Amygdala (tissue), 56 donors: ENCODE measurements at places on chromosomes 11 and 22.

GRCh38 chr22:43798492-43798891, 13.6 kb downstream of the EFCAB6 start:
- DNase-seq = no peak

- no peak for DNase-seq
Observed at GRCh38 chr11:78656984-78657383, 82.3 kb upstream of the NARS2 start.

GRCh38 chr22:31244943-31245451, 32.9 kb downstream of the LIMK2 start:
- no peak for DNase-seq

- DNase-seq = no peak
Observed at GRCh38 chr11:127017482-127017881, 16.9 kb upstream of the KIRREL3 start.

DNA sequence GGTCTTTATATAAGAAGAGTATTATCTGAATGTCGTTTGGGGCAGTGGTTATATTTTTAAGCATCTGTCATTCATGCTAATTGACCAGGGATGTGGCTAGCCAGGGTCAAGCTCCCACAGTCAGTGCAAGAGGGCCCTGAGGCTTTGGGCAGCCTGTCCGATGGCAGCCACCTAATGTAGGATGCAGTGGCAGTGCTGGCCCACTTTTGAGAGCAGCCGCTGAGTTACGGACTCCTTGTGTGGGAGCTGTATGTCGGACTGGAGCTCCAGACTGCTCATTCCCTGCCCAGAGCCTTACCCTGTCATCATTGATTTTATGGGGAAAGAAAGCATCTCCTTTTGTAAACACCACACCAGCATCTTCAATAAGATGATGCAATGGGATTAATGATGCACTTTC, 99.5 kb downstream of the SYT9 start:
- DNase-seq = no peak

DNA sequence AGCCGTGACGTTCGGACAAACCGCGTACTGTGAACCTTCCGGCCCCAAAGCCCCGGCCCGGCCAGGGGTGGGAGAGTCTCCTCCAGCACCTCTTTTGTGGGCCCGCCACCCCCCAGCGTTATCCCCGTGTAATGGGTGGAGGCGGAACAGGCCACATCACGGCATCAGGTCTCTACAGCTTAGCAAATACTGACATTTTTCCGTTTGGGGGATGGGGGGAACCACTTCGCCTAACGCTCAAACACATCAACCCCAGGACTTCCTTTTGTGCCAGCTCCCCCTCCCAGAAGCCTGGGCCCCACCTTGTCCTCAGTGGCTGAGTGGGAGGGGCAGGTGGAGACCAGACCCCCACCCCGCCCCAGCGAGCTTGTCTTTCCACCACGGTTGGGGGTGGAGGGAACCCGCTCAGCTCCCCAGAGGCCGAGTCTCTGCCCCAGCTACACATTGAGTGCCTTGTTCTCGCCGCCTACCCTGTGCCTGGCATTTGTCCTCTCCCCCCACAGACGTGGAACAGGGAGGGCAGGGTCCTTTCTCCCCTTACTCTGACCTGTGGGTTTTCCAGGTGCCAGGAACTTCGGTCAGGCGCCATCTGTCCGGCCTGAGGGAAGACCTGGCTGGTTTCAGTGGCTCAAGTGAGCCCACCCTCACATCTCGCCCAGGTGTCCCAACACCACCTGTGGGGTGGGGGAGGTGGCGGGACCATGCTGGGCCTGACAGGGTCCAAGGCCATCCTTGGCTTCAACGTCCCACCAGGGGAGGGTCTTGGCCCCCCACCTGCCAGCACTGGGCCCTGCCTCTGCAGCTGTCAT, 29.6 kb downstream of the SBF1 start:
- no peak for DNase-seq

DNA sequence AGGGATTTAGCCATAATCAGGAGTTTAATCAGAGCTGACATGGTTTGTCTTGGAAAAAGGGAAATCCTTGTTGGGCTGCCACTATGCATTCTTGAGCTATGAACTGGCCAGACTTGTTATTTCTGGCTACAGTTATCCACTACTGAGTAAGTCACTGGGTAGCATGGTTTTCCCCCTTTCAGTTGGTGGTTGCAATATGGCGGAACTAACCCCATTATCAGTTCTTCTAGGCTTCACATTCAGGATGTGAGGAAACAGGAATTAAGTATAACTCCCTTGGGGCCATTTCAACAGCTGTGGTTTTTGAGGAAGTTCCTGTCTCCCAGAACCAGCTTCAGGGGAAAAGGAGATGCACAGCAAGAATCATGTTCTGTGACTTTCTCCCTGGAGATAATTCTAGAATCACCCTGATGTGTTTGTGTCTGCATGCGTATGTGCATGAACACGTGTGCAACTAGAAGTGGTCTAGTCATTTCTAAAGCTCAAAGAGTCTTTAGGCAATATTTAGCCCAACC, 103.0 kb upstream of the CD44 start:
- DNase-seq = no peak

- no peak for DNase-seq
Observed at GRCh38 chr11:57161351-57161750, 20.4 kb upstream of the LRRC55 start.
